ENCODE measurements at places on chromosomes 7 and 10. TPM values are rescaled to one million over a fixed set of nuclear protein-coding genes. Genes with fewer than 3 reads are reported as not detected.

Gene SMNDC1
- total RNA-seq = 34.1 TPM

Gene CCL24
- not detected for total RNA-seq

Gene NME8
- total RNA-seq = not detected

Gene SH2B2
- total RNA-seq = 3.7 TPM

Gene HYAL4
- not detected for total RNA-seq

- no peak overlapping the region for H3K4me3 ChIP-seq
- peaks cover 60% of the 10 kb centered on the region for H3K4me1 ChIP-seq
- H3K27ac ChIP-seq = no peak overlapping the region
- no peak for DNase-seq
- no peaks in the 10 kb centered on the region for H3K36me3 ChIP-seq
- no peaks in the 10 kb centered on the region for H3K27me3 ChIP-seq
These were observed 25.3 kb upstream of the ANKRD2 start for GRCh38 chr10:97547271-97547600.

DNA sequence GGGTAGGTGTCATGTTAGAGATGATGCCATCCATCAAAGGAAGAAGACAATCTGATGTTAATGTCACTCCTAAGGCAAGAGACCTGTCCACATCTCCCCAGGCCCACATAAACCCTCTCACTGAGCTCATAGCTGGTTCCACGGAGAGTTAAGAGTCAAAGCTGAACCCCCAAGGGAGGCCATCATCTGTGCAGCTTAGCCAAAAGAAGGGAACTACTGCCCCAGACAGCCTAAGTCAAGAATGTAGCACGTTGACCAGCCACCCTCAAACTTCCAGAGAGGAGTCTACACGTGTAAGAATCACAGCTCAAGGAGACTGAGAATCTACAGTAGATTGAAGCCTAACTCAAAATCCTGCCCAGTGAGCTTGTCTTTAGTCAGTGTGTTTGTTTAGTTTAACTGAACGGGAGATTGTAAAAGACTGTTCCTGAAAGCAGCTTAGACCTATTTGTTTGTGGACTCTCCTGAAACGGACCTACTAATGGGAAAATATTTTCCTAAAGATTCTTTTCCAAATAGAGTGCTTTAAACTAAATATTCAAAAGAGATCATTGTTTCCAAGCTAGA is 192.7 kb upstream of the NFE2L3 start:
- H3K27me3 ChIP-seq = no peaks in the 10 kb centered on the region
- no peaks in the 10 kb centered on the region for H3K36me3 ChIP-seq
- DNase-seq = no peak
- no peak overlapping the region for H3K4me3 ChIP-seq
- H3K27ac ChIP-seq = no peak overlapping the region

- H3K4me3 ChIP-seq = no peak overlapping the region
- peaks cover 10% of the 10 kb centered on the region for H3K4me1 ChIP-seq
- H3K36me3 ChIP-seq = peaks cover 3% of the 10 kb centered on the region
- DNase-seq = no peak
These were observed 106.7 kb upstream of the INSYN2A start for GRCh38 chr10:127303105-127303504.

GRCh38 chr7:63073286-63073685 is 925.4 kb upstream of the ZNF722 start:
- H3K4me3 ChIP-seq = no peak overlapping the region
- H3K36me3 ChIP-seq = peaks cover 10% of the 10 kb centered on the region
- no peaks in the 10 kb centered on the region for H3K27me3 ChIP-seq
- no peaks in the 10 kb centered on the region for H3K4me1 ChIP-seq
- DNase-seq = no peak

GRCh38 chr7:92461027-92462003 is 14.0 kb downstream of the GATAD1 start:
- no peaks in the 10 kb centered on the region for H3K36me3 ChIP-seq
- H3K4me1 ChIP-seq = 0 out of 2 replicates have a peak, but pooled peaks cover 8% of the 10 kb centered on the region
- H3K4me3 ChIP-seq = no peak overlapping the region
- H3K27me3 ChIP-seq = no peaks in the 10 kb centered on the region
- no peak overlapping the region for H3K27ac ChIP-seq
- peak; percentile 31 for DNase-seq

DNA sequence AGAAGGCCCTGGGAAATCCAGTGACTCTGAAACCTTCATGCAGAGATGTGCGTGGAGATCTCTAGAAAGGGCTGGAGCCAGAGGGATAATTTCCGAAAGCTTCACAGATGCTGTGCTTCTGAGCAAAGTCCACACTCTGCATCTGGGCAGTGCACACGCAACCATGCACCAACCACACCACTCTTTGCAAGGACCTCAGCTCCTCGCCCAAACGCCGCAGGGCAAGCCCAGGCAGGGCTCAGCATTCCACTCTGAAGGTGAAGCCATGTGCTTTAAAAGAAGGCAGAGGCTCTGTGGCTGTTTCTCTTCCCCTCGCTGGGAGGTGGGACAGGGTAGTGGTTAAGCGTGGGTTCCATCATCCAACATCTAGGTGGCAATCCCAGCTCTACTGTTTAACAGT is 48.4 kb downstream of the ASB13 start:
- H3K4me1 ChIP-seq = peaks cover 45% of the 10 kb centered on the region
- no peaks in the 10 kb centered on the region for H3K36me3 ChIP-seq
- H3K4me3 ChIP-seq = no peak overlapping the region
- no peak overlapping the region for H3K27ac ChIP-seq
- no peaks in the 10 kb centered on the region for H3K27me3 ChIP-seq
- DNase-seq = no peak
